ENCODE measurements at places on chromosomes 2 and 18.

GRCh38 chr2:46006473-46007025, 290.7 kb upstream of the EPAS1 start:
- no peak for DNase-seq

DNA sequence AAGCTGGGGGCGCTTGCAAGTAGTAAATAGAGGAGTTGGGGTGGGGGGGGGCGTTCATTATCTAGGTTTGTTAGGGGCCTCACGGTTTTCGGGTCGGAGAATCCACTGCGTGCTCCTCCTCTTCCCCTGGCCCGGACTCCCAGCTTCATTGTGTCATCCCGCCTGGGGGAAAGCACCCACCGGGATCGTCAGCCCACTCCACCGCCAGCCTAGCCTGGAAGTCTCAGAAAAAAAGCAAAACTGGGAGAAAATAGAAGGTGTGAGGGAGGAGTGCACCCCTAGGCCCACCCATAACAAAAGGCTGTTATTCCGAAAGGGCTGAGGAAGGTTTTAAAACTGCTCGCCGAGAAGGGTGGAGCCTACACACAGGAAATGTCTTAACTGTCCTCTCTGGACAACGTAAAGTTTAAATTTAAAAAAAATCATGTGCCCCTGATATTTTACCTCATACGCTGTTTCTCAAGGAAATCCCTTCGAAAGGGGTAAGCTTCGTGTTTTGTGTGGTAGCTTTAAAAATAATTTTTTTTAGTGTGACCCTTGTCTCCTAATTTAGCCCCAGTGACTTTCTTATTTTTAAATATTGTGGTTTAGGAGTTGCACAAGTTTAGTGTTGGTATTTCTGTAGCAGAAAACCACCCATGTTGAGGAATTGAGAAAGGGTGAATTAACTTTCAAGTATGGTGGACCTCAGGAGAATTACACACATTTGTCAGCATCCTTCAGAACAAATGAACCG, 104.2 kb downstream of the SPTBN1 start:
- DNase-seq = no peak

DNA sequence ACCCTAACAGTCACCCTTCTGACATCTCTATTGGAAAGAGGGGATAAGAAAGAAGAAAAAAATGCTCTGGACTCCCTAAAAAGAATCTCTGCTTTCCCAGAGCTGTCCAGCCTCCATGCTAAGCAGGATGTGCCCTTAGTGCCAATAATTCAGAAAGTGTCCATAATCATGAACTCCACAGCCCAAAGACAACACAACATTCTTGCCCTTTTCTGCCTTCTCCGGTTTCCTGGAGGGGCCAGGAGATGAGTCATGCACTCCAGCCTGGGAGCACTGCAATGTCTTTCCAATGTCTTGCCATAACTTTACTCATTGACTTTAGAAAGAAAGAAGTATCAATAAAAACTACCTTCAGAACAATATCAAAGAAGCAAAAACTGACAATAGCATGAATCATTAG, 44.0 kb downstream of the KLF7 start:
- no peak for DNase-seq

- DNase-seq = no peak
Observed at GRCh38 chr2:110100480-110100879, 15.1 kb downstream of the MALL start.

DNA sequence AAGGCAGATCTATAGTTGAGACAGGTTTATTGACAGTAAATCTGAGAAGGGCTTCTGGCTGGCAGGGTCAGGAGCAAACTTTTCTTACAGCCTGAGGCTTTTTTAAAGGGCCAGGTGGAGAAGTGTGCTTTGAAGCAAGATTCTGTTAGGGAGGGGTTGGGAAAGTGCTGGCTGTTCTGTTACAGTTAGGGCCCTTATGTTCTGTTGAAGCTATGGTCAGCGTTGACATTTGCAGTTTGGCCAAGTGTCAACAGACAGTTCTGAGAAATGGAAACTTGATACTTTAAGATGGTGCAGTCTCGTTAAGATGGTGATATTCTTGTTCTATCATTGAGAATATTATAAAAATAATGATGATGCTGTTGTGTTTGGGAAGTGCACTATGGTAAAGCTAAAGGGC, 154.2 kb downstream of the RDH14 start:
- no peak for DNase-seq

- no peak for DNase-seq
Observed at GRCh38 chr2:174495365-174496012, 8.7 kb upstream of the GPR155 start.

- DNase-seq = no peak
Observed at GRCh38 chr2:197024206-197024605, 97.7 kb upstream of the PGAP1 start.

DNA sequence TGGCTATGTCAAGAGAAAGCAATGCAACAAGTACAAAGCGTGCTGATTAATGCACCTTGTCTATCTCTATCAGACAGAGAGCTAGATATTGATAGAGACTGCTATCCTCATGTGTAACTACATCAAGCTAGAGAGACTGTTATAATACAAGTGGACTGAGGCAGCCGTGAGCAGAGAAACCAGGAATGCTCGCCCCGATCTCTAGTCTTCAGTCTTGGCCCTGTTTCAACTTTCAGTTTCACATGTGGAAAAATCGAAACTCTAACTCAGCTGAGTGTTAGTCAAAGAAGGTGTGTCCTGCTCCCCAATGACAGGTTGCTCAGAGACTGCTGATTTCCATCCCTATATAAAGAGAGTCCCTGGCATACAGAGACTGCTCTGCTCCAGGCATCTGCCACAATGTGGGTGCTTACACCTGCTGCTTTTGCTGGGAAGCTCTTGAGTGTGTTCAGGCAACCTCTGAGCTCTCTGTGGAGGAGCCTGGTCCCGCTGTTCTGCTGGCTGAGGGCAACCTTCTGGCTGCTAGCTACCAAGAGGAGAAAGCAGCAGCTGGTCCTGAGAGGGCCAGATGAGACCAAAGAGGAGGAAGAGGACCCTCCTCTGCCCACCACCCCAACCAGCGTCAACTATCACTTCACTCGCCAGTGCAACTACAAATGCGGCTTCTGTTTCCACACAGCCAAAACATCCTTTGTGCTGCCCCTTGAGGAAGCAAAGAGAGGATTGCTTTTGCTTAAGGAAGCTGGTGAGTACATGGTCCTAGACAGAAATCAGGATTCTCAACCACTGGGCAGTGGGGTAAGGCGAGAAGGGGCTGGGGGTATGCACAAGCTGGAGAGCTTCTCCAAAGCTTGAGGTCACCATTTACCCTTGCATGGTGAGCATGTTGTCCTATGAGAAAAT, at the start of gene RSAD2:
Gene RSAD2, plus strand, starts transcription at position 376 of the 903 bp plus-strand sequence. Its CDS starts 24 bp downstream, at position 400.
- peak; percentile 32 for DNase-seq

DNA sequence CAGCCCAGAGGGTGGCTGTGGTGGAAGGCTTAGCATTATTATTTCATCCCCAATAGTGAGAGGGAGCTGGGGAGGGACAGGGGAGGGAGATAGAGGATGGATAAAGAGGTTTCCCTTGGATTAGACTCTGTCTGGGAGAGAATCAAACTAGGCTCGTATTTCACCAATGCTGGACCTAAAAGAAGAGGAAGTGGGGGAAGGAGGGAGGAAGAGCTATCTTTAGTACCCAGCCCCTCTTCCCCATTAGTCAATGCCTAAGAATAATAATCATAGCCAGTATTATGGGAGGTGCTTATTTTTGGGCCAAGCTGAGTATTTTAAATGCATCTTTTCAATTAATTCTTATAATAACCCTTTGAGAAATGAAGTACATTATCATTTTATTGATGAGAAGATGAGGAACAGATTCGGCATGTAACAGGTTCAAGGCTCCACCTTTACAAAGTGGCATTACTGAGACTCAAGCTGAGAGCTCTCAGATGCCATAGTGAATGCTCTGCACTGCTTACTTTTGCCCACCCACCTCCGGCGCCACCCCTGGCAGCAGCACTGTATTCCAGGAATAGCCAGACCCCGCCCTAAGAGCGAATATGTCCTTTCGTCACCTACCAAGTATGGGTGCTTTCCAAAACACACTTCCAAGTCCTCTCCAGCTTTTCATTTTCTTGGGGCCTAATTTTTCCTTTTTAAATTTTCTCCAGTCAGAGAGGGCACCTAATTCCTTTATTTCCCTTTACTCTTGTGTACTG, 21.0 kb downstream of the PAX8 start:
- DNase-seq = no peak

- DNase-seq = no peak
Observed at GRCh38 chr2:63788071-63788470, 53.6 kb upstream of the UGP2 start.

- no peak for DNase-seq
Observed at GRCh38 chr18:23209031-23209430, 73.7 kb downstream of the CABLES1 start.

DNA sequence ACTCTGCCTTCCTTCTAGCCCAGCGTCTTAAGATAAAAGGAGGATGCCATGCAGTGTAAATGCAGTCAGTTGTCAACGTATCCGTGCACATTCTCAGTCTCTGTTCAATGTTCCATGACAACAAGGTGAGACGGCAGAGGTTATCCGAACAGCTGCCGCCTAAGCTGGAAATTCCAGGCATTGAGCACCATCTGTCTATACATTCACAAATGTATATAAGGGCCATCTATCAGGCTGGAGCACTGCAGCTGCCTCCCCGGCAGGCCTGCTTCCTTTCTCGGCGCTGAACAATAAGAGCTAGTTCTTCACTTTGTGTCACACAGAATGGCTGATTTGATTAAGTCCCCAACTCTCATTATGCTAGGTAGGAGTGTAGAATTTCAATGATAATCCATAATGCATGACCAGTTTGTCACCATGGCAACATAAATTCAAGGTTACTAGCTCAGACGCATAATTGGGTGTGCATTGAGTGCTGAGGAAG, 282.2 kb upstream of the SOX11 start:
- no peak for DNase-seq

- no peak for DNase-seq
Observed at GRCh38 chr18:73839441-73839840, 308.2 kb downstream of the FBXO15 start.

GRCh38 chr2:120239488-120240287, 13.0 kb upstream of the RALB start:
- no peak for DNase-seq

GRCh38 chr2:105926960-105927678, 182.4 kb downstream of the NCK2 start:
- peak; percentile 34 for DNase-seq

GRCh38 chr2:60463249-60463648, 90.2 kb downstream of the BCL11A start:
- DNase-seq = no peak

DNA sequence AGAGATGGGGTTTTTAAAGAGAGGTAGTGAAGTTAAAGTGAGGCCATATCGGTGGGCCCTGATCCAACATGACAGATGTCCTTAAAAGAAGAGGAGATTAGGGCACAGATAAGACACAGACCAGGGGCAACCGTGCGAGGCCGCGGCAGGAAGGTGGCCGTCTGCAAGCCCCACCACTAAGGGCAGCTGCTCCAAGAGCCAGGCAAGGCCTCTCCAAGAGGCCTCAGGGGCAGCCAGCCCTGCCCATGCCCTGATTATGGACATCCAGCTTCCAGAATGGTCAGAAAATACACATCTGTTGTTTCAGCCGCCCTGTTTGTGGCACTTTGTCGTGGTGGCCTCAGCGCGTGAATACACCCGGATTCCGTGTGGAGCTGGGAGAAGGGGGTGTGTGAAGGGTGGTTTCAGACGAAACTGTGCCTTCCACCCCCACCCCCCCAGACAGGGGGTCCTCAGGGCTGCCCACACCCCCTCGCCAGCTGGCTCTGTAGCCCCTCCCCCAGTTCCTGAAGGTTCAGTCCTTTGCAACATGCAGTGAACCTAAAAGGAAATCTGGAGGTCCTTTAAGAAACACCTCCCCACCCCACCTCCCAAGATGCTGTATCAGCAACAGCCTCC, 74.1 kb upstream of the SMAD7 start:
- DNase-seq = no peak

GRCh38 chr2:54997826-54998225, 52.4 kb downstream of the RTN4 start:
- DNase-seq = no peak

- no peak for DNase-seq
Observed at GRCh38 chr2:239669899-239670460, 269.2 kb upstream of the HDAC4 start.

- no peak for DNase-seq
Observed at GRCh38 chr18:69727912-69728572, 219.6 kb downstream of the CD226 start.

DNA sequence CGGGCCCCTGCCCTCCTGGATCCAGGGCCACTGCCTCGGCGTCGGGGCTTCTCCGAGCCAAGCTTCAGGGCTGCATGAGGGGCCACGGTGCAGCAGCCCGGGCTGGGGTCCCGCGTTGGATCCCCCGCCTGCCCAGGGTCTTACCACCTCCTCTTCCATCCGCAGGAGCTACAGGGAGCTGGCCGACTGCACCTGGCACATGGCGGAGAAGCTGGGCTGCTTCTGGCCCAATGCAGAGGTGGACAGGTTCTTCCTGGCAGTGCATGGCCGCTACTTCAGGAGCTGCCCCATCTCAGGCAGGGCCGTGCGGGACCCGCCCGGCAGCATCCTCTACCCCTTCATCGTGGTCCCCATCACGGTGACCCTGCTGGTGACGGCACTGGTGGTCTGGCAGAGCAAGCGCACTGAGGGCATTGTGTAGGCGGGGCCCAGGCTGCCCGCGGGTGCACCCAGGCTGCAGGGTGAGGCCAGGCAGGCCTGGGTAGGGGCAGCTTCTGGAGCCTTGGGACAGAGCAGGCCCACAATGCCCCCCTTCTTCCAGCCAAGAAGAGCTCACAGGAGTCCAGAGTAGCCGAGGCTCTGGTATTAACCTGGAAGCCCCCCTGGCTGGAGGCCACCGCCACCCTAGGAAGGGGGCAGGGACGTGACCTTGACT, 52.1 kb downstream of the RAMP1 start:
- DNase-seq = no peak

- DNase-seq = no peak
Observed at GRCh38 chr2:160534249-160534648, 40.6 kb upstream of the RBMS1 start.

DNA sequence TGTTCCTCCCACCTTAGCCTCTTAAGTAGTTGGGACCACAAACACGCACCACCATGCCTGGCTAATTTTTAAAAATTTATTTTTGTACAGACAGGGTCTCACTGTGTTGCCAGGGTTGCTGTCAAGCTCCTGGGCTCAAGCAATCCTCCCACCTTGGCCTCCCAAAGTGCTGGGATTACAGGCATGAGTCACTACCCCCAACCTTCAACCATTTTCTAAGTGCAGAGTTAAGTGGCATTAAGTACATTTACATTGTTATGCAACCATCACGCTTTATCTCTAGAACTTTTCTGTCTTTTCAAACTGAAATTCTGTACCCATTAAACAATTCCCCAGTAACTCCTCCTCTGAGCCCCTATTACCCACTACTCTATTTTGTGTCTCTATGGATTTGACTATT, 45.9 kb upstream of the AFF3 start:
- no peak for DNase-seq

DNA sequence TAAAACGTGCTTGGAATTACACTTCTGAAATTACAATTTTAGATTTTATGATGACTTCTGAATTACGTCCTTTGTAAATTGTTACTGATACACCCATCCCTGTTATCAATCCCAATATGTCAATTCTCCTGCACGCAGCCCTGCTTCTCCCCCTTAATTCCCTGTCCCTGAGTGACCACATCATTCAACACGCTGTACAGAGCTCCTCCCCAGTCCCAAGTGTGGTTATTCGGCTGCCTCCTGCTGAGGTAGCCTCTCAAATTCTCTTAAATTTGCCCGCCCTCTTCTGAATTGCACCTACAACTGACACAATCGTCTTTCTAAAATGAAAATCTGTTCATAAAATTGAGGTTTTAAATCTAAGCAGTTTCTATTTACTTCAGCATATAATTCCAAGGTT, 10.1 kb downstream of the SERPINB8 start:
- no peak for DNase-seq

Measured in activated T-cell treated with anti-CD3 and anti-CD28 coated beads for 1 hour (primary cell).